ENCODE measurements at places on chromosomes 7 and 10.

- DNase-seq = no peak
These were observed 69.8 kb upstream of the AGR3 start for GRCh38 chr7:16951483-16952080.

DNA sequence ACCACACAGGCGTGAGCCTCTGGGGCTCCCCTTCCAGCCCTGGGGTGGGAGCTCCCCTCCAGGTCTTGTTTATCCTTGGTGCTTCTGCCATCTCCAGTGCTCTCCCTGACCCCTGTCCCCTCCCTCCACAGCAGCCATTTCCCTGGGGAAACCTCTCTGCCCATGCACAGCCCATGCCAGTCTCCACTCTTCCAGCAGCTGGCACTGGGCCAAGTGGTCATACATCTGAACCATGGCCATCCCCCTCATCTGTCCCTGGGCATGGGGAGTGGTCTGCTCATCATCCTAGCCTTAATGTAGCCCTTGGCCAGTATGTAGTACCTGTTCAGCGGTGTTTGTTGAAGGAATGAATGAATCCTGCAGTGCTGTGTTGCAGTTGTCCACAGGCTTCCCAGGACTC is 172.4 kb upstream of the ZNF32 start:
- no peak for DNase-seq

GRCh38 chr7:434891-435629 is 84.6 kb downstream of the PDGFA start:
- no peak for DNase-seq

- DNase-seq = no peak
These were observed 4.3 kb downstream of the VIPR2 start for GRCh38 chr7:159140170-159140910.

DNA sequence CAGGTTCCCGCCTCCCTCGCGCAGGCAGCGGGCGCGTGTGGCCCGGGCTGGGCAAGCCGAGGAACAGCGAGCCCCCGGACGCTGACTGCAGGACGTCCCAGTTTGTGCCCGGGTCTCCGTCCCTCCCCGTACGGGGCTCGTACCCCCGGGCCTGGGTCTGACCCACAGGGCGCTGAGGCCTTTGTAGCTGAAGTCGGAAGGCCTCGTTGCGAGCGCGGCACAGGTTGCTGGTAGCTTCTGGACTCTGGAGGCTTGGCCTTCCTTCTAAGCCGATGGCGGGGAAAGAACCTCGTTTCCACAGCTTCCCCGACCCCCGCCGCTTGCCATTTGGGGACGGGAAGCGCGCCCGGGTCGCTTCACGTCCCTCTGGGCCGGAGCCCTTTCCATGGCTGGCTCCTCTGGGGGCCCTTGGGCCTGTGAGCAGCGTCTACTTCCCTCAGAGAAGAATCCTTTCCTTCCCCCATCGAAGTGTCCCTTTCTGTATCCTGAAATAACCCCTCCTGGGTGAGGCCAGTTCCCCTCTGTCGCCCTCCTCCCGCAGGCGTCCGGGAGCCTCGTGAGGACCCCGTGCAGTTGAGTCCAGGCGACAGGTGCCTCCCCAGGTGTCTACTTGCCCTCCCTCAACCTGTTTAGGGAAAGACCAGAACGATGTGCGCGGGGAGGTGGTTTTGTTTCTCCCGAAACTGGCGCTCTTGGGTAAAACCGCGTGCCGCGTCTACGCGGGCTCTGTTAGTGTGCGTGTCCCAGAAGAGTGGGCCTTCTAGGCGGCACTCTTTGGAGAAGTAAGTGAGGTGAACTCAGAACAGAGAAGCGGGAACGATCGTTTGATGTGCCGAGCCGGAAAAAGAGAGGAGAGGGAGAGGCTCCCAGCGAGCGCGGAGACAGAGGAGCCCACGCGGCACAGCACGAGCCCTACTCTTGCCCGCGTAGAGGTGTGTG is 9.3 kb downstream of the EVX1 start:
- no peak for DNase-seq

DNA sequence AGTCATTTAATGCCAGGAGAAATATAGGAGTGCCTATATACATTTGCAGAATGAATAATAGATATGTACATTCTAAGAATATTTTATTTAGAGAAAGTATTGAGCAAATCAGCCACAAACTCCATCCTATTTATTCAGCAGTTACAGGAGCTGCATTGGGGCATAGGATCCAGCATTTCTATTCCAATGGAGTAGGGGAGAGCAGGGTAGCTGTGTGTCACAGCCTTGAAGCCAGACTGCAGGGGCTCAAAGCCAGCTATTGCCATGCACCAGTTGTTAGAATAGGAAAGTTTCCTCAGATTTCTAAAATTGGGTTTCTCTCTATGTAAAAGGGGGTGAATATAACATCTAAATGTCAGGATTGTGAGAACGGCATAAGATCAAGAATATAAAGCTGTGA is 116.8 kb upstream of the MYO3A start:
- no peak for DNase-seq
